NCI-H187 treated with DMSO at 0.1 percent for 48 hours (cell line): ENCODE measurements at places on chromosomes 2 and 18.

DNA sequence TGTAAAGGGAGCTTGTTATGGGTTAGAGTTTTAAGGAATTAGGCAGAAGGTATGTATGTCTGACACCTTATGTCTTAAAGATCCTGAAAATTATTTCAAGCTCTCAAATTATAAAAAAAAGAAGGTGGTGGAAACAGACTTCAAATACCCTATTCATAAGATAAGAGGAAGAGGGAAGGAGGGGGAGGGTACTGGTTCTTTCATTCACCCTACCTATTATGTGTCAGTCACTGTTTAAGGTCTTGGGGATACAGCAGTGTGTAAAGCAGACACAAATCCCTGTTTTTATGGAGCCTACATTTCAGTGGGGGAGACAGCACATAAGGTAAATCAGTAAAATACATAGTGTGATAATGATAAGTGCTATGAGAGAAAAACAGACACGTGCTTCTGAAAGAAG, 184.4 kb downstream of the FHOD3 start:
- no peak for DNase-seq

DNA sequence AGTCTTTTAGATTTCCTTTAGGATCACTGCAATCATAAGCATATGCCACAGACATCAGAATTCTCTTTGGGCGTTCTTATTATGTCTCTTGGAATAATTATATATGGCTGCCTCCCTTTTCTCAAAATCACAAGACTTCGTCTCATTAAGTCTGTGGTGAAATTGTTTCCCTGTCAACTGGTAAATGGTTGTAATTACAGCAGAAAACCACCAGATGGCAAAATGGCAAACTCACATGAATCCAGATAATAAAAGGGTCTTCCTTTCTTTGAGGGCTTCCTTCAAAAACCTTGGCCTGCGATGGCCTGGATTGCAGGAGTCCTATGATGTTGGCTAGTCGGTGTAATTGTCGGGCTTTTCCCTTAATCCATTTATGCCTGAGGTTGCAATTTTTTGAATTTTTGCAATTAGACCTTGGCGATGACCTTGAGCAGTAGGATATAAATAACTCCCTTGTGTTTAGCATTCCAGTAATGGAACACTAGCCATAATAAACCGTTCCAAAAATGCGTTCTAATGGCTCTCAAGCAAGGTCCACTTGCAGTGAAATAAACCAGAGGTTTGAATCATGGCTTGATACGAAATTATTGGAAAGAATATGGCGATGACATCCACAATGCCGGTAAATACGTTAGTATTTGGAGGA, 656.4 kb downstream of the MBD2 start:
- DNase-seq, result no peak

DNA sequence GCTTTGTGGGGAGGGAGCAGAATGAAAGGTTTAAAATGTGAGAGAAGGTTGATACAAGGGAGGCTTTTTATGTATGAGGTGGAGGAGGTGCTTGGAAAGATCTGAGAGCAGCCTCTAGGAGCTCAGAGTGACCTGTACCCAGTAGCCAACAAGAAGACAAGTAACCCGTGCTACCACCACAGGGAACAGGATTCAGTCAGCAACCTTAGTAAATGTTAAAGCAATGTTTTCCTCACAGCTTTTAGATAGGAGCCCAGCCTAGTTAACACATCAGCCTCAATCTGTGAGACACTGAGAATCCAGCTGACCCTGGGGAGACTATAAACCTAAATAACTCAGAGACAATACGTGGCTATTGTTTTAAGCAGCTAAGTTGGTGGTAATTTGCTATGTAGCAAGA, 194.9 kb upstream of the NT5C1B start:
- no peak for DNase-seq

- no peak for DNase-seq
Measured at GRCh38 chr2:225608136-225608535, 208.6 kb downstream of the NYAP2 start.

DNA sequence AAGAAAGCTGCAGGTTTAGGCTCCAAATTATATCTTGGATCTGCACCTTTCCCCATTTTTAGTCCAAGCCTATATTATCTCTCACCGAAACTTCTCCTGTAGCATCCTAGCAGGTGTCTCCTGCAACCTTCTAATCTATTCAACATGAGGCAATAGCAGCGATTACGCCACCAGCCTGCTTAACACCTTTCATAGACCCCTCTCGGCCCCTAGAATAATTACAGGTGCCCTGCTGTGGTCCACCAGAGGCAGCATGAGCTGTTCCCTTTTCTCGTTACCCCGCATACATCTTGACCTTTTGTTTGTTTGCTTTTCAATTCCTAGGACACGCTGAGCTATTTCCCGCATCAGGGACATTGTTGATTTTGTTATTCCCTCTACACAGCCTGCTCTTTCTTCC, 361.9 kb downstream of the CYRIA start:
- DNase-seq, result no peak

GRCh38 chr2:96819128-96819875, 3.2 kb downstream of the CNNM3 start:
- DNase-seq, result no peak

DNA sequence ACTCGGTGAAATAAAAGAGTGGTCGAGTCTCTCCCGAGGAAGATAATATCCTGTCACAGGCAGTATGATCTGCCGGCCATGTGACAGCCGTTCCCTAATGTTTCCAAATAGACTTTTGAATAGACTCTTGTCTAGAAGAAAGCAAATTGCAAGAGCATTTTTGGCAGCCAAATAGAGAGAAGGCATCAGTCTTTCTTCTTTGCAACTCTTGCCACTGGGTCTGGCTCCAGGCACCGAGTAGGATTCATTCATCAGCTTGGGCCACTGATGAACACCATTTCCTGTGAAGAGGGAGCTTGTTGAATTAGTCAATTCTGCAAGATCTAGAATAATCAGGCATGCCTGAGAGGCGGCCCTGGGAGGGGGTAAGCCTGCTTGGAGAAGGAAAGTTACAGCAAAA, 165.6 kb downstream of the KLHL29 start:
- DNase-seq, result no peak
